ENCODE measurements at places on chromosomes 7 and 10. TPM values are rescaled to one million over a fixed set of nuclear protein-coding genes. Genes with fewer than 3 reads are reported as not detected.

- no peaks in the 10 kb centered on the region for H3K27me3 ChIP-seq
- DNase-seq: no peak
- no peak overlapping the region for H3K27ac ChIP-seq
- no peaks in the 10 kb centered on the region for H3K4me1 ChIP-seq
- H3K4me3 ChIP-seq: no peak overlapping the region
Measured at GRCh38 chr7:68176974-68177373, 1180.3 kb downstream of the TYW1 start.

- no peaks in the 10 kb centered on the region for H3K36me3 ChIP-seq
- no peak for DNase-seq
- H3K27me3 ChIP-seq: no peaks in the 10 kb centered on the region
- no peak overlapping the region for H3K4me3 ChIP-seq
- no peak overlapping the region for H3K27ac ChIP-seq
- H3K4me1 ChIP-seq: no peaks in the 10 kb centered on the region
Measured at GRCh38 chr7:106182904-106183303, 70.8 kb upstream of the SYPL1 start.

GRCh38 chr7:147516391-147516790 lies 1074.2 kb upstream of the C7orf33 start:
- no peak overlapping the region for H3K27ac ChIP-seq
- no peak overlapping the region for H3K4me3 ChIP-seq
- H3K36me3 ChIP-seq: no peaks in the 10 kb centered on the region
- H3K4me1 ChIP-seq: peaks cover 14% of the 10 kb centered on the region

DNA sequence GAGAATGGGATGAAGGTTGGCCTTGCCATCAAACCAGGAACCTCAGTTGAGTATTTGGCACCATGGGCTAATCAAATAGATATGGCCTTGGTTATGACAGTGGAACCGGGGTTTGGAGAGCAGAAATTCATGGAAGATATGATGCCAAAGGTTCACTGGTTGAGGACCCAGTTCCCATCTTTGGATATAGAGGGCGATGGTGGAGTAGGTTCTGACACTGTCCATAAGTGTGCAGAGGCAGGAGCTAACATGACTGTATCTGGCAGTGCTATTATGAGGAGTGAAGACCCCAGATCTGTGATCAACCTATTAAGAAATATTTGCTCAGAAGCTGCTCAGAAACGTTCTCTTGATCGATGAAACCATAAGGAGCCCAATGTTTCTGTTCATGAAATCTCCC lies 637 bp downstream of the RPEL1 start:
- no peak overlapping the region for H3K4me3 ChIP-seq
- H3K36me3 ChIP-seq: no peaks in the 10 kb centered on the region
- H3K27me3 ChIP-seq: no peaks in the 10 kb centered on the region

GRCh38 chr7:75614401-75614800 lies 122.3 kb downstream of the SPDYE5 start:
- H3K4me3 ChIP-seq: no peak overlapping the region
- no peak for DNase-seq
- H3K27me3 ChIP-seq: no peaks in the 10 kb centered on the region
- H3K4me1 ChIP-seq: no peaks in the 10 kb centered on the region
- H3K36me3 ChIP-seq: no peaks in the 10 kb centered on the region

RASSF4 gene
- 19.7 TPM for total RNA-seq

UCMA gene
- total RNA-seq: not detected

DNA sequence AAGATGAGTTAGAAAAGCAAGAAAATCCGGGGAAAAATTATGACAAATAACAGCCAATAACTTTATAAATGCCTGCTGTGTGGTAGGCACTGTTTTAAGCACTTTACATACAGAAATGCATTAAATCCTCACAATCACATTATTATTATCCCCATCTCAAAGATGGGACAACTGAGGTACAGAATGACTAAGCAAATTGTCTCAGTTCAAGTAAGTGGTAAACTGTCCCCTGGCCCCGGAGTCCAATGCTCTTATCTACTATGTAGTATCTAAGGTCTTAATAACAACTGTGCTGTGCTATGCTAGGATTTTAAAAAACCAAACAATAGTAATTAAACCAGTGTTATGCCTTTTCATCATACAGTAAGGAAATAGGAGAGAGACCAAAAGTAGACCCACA lies 105.6 kb downstream of the RTKN2 start:
- H3K27me3 ChIP-seq: no peaks in the 10 kb centered on the region
- H3K36me3 ChIP-seq: no peaks in the 10 kb centered on the region
- DNase-seq: no peak
- H3K4me1 ChIP-seq: no peaks in the 10 kb centered on the region
- H3K27ac ChIP-seq: no peak overlapping the region

MYH16 gene
- total RNA-seq: not detected

PRKCQ gene
- not detected for total RNA-seq

IFIT1B gene
- not detected for total RNA-seq

- no peak for DNase-seq
- H3K4me3 ChIP-seq: no peak overlapping the region
- no peaks in the 10 kb centered on the region for H3K36me3 ChIP-seq
- H3K27me3 ChIP-seq: no peaks in the 10 kb centered on the region
Measured at GRCh38 chr7:106551936-106552335, 109.0 kb downstream of the CCDC71L start.

GRCh38 chr7:11642841-11643240 lies 189.2 kb downstream of the THSD7A start:
- H3K4me1 ChIP-seq: no peaks in the 10 kb centered on the region
- no peak for DNase-seq

DNA sequence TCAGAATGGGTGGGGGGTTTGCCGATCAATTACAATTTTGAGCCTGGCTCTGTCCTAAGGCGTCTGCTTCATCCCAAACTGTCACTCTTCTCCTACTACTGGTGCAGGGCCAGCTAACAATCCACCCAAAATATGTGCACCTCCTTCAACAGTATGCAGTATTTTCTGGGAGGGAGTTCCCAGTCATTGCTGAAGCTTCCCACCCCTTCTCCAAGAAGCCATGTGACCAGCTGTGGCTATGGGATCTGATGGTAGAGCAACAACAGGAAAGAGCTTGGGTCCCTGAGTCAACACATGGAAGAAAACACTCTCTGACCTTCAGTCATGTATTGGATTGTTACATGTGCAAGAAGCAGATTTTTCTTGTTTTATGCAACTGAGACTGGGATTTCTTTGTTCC lies 185.7 kb upstream of the GHITM start:
- no peaks in the 10 kb centered on the region for H3K27me3 ChIP-seq
- H3K36me3 ChIP-seq: no peaks in the 10 kb centered on the region
- H3K27ac ChIP-seq: no peak overlapping the region
- H3K4me3 ChIP-seq: no peak overlapping the region

DNA sequence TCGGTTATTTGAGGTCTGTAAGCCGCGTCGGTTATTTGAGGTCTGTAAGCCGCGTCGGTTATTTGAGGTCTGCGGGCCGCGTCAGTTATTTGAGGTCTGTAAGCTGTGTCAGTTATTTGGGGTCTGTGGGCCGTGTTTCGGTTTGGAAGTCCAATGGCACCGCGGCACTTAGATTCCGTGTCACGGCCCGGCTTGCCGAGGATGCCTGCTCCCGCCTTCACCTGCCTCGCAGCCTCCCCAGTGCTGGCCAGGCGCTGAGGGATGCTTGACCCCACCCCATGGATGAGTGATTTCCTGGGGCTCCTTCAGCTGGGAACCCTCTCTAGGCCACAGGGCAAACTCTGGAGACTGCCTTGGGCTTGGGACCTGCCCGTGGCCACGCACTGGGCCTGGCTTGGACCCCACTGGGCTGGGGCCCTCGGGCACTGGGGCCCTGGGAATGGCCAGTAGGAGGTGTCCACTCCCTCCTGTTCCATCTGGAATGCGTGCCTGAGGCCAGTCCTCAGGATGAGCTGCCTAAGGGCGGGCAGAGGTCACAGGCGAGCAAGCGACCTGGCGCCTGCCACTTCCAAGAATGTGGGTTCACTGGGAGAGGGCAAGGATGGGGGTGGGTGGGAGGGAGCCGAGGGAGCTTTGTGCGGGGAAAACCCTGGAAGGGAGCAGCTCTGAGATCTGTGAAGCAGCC lies 25.6 kb downstream of the ADGRA1 start:
- H3K27me3 ChIP-seq: no peaks in the 10 kb centered on the region
- DNase-seq: no peak
- no peak overlapping the region for H3K27ac ChIP-seq
- no peaks in the 10 kb centered on the region for H3K36me3 ChIP-seq
- no peak overlapping the region for H3K4me3 ChIP-seq

DNA sequence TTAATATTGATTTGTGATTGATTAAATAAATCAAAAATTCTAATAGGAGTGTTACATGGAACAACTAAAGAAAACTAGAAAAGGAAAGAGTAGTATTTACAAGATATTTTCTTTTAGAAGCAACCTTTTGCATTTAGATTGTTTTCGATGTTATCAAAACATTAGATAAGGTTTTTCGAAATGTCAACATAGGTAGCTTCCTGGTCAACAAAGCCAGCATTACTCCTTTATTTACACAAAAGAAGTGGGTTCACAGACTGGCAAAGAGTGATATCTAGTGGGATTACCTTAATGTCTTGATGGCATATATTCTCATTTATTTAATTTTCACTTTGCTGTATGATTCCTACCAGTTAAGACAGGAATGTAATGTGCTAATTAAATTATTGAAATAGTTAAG lies 117.3 kb upstream of the TEX47 start:
- no peaks in the 10 kb centered on the region for H3K36me3 ChIP-seq
- no peak overlapping the region for H3K27ac ChIP-seq
- no peaks in the 10 kb centered on the region for H3K4me1 ChIP-seq
- no peaks in the 10 kb centered on the region for H3K27me3 ChIP-seq

DNA sequence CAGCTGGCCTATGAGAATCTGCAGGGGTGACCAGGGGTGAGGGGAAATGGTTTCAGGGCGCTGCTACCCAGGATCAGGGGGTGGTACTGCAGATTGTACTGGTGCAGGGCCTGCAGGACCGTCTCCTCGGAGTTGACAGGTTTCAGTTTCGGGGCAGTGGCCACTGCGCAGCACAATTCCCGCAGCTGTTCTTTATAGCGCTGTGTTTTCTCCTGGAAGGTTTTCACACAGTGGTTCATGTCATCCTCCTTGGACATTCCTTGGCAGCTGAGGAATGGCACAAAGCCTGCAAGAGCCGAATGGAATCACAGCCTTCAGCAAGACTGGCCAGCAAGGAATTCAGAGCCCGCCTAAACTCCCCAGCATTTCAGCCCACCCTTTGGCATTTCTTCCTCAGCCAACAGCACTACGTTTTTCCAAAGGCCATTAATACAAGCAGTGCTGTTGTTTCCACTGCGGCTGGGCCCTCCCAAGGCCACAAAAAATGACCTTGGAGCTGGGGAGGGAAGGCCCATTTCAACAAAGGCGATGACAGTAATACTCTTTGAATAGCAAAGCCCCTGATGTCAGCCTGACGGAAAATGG lies 44.9 kb downstream of the PNLIPRP2 start:
- no peaks in the 10 kb centered on the region for H3K4me1 ChIP-seq
- no peaks in the 10 kb centered on the region for H3K36me3 ChIP-seq
- H3K4me3 ChIP-seq: no peak overlapping the region
- peaks cover 6% of the 10 kb centered on the region for H3K27me3 ChIP-seq
- H3K27ac ChIP-seq: no peak overlapping the region

- peaks cover 98% of the 10 kb centered on the region for H3K36me3 ChIP-seq
- no peaks in the 10 kb centered on the region for H3K27me3 ChIP-seq
- peaks cover 18% of the 10 kb centered on the region for H3K4me1 ChIP-seq
- no peak overlapping the region for H3K27ac ChIP-seq
- H3K4me3 ChIP-seq: no peak overlapping the region
Measured at GRCh38 chr10:3125527-3126170, 46.9 kb downstream of the PITRM1 start.

GRCh38 chr10:35685402-35685801 lies 43.3 kb upstream of the FZD8 start:
- DNase-seq: no peak
- H3K4me3 ChIP-seq: no peak overlapping the region
- no peaks in the 10 kb centered on the region for H3K27me3 ChIP-seq
- H3K36me3 ChIP-seq: no peaks in the 10 kb centered on the region

DNA sequence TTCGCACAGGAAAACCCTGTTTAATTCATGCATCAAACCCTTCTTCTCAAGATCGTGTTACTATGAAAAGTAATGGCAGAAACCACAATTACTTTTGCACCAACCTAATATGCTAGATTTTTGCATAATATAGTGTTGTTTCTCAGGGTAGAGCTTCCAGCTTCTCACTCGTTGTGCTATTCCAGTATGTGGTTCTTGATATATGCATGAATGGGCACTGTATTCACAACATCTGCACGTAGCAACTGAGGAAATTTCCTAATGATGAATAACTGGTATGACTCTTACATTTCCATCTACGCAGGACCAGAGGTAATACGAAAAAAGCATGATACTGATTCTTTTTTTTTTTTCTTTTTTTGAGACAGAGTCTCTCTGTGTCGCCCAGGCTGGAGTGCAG lies 326.6 kb upstream of the GALNT17 start:
- H3K36me3 ChIP-seq: no peaks in the 10 kb centered on the region
- no peaks in the 10 kb centered on the region for H3K4me1 ChIP-seq
- H3K27ac ChIP-seq: no peak overlapping the region
- no peaks in the 10 kb centered on the region for H3K27me3 ChIP-seq
- no peak for DNase-seq

DNA sequence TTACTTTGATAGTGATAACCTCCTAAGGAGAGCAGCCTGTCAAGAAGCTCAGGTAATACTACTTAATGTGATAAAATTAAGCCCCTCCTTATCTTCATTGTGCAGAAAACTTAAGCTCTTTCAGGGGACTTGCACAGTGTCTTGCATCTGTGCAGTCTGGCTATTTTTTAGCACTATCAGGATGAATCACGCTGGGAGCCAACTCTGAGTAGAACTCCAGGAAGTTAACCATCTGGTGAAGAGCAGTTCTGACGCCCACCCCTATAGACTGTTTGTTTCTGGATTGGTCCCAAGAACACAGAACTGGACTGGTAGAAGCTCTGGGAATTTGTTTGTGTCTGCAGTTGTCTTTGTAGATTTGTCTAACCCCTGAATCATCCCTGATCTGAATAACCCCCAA lies 41.9 kb downstream of the AGK start:
- peaks cover 7% of the 10 kb centered on the region for H3K4me1 ChIP-seq
- peaks cover 12% of the 10 kb centered on the region for H3K36me3 ChIP-seq
- peak; percentile 52 for DNase-seq
- no peak overlapping the region for H3K4me3 ChIP-seq
- no peak overlapping the region for H3K27ac ChIP-seq
- no peaks in the 10 kb centered on the region for H3K27me3 ChIP-seq

GRCh38 chr7:106611911-106612310 lies 49.0 kb downstream of the CCDC71L start:
- no peak overlapping the region for H3K4me3 ChIP-seq
- peaks cover 77% of the 10 kb centered on the region for H3K4me1 ChIP-seq
- peak overlapping the region; percentile 89 for H3K27ac ChIP-seq
- H3K27me3 ChIP-seq: no peaks in the 10 kb centered on the region
- H3K36me3 ChIP-seq: peaks cover 23% of the 10 kb centered on the region
- no peak for DNase-seq

All from SJSA1 (cell line).